Kidney tubule cell (primary cell): ENCODE measurements at places on chromosomes 12 and 14.

DNA sequence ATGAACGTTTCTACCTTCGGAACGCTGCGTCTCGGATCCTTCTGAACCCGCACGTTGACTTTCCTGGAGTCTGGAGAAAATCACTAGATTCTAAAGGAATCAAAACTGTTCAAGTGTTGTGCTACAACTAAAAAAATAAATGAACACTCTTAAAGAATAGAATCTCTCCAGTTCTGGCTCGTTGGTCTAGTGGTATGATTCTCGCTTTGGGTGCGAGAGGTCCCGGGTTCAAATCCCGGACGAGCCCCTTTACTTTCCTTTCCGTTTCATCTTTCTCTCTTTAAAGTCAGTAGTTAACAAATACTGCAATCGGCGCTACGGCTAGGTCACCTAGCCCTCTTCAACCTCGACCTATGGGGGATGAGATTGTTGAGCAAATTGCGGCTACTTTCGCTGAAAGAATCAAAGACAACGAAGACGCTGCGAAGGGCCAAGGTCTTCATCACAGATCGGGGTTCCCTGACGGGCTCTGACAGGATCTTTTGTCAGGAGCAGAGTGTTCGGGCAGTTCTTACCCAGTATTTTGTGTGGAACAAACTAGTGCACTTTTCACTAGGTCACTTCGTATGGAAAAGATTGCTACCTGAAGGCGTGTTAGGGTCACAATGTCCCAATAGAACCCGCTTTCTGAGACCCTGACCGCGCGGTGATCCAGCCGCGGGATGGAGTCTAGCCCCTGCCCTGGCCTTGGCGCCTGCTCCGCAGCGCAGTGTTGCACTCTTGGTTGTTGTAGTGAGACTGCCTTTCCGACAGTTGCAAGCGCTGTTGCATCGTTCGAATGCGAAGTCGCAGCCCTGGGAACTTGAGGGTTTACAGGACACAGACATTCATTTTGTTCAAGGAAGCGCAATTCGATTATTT is 8.4 kb downstream of the OR6S1 start:
- DNase-seq = peak; percentile 91

DNA sequence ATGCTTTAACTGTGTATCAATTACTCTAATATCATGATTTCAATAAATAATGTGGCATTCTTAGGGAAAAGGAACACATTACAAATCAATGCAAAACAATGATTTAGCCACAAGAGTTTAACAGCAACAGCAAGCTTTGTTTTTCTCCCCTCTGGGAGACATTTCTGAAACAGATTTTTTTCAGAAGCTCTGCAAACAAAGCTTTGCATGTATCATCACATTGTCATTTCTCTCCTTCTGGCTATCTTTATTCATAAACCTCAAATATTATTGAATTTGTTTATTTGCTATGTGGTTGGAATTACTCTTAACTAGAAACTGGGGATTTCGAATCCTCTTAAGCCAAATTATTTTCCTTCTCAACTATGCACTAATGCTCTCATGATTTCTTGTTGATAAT is 278.4 kb upstream of the ATXN7L3B start:
- no peak for DNase-seq

- no peak for DNase-seq
These were observed 698.6 kb upstream of the MDGA2 start for GRCh38 chr14:48373981-48374380.

DNA sequence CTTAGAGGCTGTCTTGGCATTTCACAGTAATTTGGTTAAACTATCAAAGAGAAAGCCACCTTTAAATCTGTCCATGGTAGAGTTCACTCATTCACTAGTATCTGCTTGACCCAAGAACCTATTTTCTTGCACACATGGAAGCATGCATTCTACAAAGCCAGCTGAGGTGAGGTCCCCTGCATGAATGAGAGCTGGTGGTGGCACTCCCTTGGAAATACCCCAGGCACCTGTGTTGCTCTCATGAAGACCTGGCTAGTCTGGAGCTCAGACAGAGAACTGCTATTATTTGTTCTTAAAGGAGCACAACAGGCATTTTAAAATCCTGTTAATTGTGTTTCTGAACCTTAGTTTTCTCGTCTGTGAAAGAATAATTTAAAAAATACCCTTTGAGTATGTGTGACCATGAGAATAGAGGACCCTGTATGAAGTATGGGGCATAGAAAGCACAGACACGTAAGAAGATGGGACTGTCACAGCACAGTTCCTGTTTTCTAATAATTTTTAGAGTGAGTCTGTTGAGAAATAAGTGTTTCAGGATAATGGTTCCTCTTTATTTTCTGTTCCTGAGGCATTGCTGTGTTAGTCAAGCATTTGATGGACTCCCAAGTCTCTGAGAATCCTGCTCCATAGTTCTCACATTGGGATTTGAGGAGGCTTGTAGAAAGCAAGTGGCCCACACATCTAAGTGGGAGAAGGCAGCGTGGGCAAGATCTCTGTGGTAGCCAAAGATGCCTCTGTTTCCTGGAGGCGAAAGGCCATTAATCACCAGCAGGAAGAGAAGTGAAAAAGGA is 10.9 kb downstream of the RGS6 start:
- no peak for DNase-seq

GRCh38 chr12:88399811-88400210 is 180.5 kb downstream of the KITLG start:
- DNase-seq = peak; percentile 41
